ENCODE measurements at places on chromosomes 5 and 9.

DNA sequence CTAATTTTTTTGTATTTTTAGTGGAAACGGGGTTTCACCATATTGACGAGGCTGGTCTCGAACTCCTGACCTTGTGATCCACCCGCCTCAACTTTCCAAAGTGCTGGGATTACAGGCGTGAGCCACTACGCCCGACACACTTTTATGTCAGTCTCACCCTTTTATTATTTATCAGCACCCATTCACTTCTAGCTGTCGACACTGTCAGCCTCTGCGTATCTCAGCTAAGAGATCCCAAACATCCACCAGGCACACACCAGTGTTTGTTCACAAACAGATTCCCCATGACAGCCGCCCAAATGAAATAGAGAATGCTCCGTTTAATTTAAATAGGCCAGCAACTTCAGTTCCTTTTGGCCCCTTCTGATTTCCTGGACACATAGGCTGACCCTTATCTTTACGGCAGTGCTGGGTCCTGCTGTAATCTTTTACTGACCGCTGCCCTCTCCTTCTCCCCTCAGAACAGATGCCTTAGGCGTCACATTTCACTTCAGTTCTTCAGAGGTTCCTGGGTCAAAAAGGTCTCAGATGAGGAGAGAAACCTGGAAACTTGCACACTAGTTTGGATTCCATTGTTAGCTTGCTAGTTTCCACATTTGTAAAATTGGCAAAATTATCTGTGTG is 43.1 kb upstream of the CKMT2 start:
- no peak for DNase-seq

DNA sequence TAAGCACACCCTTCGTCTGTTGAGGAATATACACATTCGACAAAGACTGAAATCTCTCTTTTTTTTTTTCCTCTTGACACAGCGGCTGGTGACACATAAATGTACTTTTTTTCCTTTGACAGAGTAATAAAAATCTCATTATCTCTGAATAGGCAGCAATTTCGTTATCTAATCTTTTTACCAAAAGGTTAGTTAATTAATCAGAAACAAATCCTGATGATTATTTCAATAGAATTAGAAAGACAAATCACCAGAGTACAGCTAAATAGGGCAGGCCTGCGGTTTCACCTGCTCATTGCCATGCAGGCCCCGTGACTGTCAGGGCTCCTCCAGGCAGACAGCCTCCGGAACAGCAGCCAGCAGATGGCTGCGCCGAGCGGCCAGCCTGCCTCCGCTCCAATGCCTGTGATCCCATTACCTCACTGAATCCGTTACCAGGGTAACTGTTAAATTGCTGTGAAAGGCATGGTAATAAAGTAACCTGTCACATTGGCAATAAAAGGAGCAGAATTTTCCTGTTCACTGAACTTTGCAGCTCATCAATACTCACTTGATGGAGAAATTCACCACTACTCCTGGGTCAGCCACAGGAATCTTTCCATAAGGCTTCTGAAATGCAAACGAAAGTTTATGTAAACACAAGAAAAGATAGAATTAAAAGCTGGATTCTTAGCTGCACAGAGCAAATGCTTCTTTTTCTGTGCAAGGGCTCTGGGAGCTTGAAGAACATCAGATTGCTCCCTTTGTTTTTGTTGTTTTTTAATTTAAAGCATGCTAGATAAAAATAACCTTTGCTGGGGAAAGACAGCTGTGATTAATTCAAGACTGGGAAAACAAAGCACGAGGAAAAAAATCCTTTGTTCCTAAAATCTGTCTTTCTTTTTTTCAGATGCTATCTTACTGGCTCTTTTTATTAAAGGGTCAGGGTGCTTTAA is 666.4 kb upstream of the ZNF608 start:
- no peak for DNase-seq

- DNase-seq = no peak
These were observed 276.5 kb downstream of the NTRK2 start for GRCh38 chr9:84945878-84946538.

GRCh38 chr5:92378966-92379611 is 996.0 kb upstream of the ARRDC3 start:
- no peak for DNase-seq

GRCh38 chr9:137902646-137903045 is 25.1 kb downstream of the CACNA1B start:
- DNase-seq = no peak

DNA sequence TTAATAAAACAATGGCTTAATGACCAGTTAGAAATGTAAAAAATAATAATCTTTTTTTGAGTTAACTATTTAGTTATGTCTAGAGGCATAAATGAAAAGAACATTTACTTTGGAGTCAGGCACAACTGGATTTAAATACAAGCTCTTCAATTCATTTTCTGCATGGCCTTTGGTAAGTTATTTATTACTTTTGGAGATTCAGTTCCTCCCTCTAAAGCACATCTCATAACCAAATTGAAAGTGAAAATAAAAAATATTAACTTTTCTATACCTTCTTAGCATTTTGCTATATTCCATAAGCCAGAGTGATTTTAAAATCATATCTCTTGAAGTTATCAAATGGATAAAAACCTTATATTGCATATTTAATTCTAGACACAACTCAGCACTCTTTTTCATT is 434.9 kb upstream of the SMARCA2 start:
- DNase-seq = no peak

GRCh38 chr9:109574061-109574882 is 76.2 kb upstream of the PTPN3 start:
- no peak for DNase-seq

DNA sequence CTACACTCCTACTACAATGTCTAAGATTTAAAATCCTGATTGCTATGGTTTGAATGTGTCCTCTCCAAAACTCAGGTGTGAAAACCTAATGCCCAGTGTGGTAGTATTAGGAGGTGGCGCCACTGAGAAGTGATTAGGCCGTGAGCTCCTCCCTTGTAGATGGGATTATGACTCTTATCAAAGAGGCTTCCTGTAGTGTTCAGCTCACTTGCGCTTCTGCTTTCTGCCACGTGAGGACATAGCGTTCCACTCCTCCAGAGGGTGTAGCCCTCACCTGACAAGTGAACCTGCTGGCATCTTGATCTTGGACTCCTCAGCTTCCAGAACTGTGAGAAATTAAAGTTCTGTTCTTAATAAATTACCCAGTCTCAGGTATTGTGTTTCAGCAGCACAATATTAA is 33.0 kb upstream of the WHRN start:
- DNase-seq = no peak

GRCh38 chr9:104907278-104907951 is 20.5 kb downstream of the ABCA1 start:
- no peak for DNase-seq

Measured in activated CD4-positive, alpha-beta T cell treated with anti-CD3 and anti-CD28 coated beads for 24 hours (primary cell).